ENCODE measurements at places on chromosomes 16 and 17. TPM values are rescaled to one million over a fixed set of nuclear protein-coding genes. Genes with fewer than 3 reads are reported as not detected.

Gene VWA3A
- polyA plus RNA-seq, result 2.5 TPM

Gene HNF1B
- 133 TPM for polyA plus RNA-seq

Gene PKMYT1
- polyA plus RNA-seq, result 19.2 TPM

Gene GJD3
- polyA plus RNA-seq, result not detected

Gene POLR2A
- 119 TPM for polyA plus RNA-seq

Gene GRAPL
- polyA plus RNA-seq, result 1.1 TPM

DNA sequence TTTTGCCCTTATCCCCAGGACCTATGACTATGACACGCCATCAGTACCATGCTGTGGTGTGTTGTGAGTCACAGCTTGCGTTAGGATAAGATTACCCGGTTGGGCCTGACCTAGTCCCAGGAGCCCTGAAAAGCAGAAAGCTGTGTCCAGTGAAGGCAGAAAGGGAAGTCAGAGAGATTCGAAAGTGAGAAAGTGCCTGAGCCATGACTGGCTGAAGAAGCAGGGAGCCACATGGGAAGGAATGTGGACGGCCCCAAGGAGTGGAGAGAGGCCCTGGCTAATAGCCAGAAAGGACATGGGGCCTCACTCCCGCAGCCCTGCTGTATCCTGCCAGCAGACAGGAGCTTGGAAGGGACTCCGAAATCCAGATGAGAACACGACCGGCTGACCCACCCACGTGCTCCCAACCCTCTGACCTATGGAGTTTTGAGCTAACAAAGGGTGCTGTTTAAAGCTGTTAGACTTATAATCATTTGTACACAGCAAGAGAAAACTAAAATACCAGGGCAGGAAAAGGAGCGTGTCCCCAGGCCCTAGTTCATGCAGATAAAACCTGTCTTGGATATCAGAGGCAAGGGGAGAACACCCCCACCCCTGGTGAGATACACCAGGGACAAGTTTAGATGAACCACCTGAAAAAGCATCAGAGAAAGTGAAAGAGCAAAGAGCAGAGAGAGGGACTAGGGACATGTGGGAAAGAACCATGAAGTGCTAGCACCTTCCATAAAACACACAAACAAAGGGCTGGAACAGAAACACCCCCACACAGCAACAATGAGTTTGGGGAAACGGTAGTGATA, 115.3 kb downstream of the SLC39A11 start:
- DNase-seq, result peak; percentile 22

- DNase-seq, result no peak
Observed at GRCh38 chr16:83619381-83620150, 188.2 kb upstream of the HSBP1 start.

GRCh38 chr17:50349243-50349600, 3.3 kb downstream of the XYLT2 start:
- no peak for DNase-seq

- no peak for DNase-seq
Observed at GRCh38 chr17:27541301-27542023, 85.2 kb downstream of the KSR1 start.

DNA sequence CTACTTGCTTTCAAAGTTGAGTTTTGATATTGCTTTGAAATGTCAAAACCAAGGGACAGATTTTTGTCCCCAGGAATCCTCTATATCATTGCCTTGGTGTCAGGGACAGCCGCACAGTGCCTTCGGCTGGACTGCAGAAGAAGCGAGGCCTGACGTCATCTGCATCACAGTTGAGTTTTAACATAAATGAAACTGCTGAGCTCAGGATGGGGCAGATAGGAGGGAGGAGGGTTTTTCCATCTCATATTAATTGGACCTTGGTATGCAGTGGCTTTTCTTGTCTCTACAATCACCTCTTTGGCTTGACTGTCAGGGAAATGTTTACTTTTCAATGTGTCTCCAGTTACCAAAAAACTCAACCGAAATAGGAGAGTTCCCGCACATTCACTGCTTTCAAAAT, 111.3 kb downstream of the AATF start:
- DNase-seq, result no peak

DNA sequence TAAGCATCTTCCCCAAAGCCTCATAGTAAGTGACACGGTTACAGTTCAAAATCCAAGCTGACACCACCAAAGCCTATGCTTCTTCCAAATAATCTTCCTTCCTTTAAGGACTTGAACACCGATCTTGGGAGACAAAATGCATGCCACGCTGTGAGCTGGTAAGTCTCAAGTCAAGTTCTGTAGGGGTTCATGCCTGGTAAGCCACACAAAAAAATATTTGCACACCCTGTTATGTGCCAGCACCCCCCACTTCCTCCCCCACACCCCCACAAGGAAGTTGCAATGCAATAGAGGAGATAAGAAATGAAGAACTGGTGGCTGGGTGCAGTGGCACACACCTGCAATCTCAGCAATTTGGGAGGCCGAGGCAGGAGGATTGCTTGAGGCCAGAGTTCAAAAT, 5.6 kb downstream of the NOG start:
- no peak for DNase-seq

- no peak for DNase-seq
Observed at GRCh38 chr16:88539652-88540345, 30.4 kb upstream of the ZC3H18 start.

GRCh38 chr17:45409659-45410076, 23.0 kb downstream of the ARHGAP27 start:
- no peak for DNase-seq

GRCh38 chr16:46885960-46886763, 2.0 kb downstream of the GPT2 start:
- DNase-seq, result no peak

DNA sequence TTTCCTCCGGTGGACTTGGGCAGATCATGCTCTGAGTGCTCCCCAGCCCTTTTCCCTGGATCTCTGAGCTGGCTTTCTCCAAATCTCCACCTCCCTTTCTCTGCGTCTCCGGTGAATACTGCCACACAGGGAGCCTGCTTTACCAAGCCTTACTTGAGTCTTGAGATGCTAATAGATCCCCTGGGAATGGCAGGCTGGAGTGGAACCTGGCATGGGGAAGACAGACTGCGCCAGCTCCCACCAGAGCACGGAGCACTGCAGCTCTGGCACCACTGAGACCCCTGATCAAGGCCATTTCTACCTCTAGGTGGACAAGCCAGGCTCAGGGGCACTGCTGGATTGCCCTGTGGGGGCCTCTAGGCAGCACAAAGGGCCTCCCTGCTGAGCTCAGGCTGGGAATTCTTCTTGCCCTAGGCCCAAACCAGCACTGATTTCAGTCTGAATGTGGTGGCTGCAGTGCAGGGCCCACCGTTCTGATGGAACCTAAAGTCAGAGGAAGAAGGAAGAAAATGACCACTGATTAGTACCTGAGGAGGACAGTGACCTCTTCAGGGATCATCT, 74.3 kb upstream of the CRHR1 start:
- no peak for DNase-seq

GRCh38 chr17:12619459-12620199, 46.1 kb upstream of the MYOCD start:
- no peak for DNase-seq

DNA sequence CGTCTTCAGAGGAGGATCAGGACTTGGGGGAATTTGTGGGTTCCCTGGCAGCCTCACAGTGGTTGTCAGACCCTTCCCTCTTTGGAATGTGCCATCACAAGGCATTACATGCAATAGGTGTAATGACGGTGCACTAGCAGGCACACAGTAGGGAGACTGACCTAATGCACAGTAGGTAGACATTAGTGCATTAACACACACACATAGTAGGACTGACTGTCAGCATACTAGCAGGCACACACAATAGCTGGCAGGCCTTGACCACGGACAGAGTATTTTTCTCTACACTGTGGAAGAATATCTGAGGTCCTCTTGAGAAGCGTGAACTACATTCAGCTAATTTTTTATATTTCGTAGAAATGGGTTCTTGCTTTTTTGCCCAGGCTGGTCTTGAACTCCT, 10.9 kb upstream of the UBALD2 start:
- DNase-seq, result no peak

GRCh38 chr16:66948134-66948836, 12.8 kb upstream of the CES3 start:
- no peak for DNase-seq

GRCh38 chr17:6611231-6611630, 29.3 kb downstream of the KIAA0753 start:
- DNase-seq, result no peak

GRCh38 chr16:25896411-25896810, 204.7 kb downstream of the HS3ST4 start:
- no peak for DNase-seq

DNA sequence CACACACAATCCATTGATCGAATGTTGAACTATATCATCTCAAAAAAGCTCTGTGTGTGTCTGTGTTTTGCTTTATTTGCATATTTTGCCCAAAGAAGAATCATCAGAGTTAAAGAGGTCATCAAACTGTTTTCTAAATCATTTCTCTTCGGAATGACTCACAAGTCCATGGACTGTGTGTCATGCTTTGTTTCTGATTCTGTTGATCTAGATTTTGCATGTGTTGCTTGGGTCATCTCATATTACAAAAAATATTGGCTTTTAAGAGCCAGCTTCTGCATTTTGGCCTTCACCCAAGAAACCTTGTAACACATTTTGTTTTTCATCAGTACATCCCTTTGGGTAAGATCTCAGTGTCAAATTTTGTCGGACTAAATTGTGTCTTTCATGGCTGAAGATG, 471.2 kb upstream of the HSBP1 start:
- no peak for DNase-seq

GRCh38 chr17:45852535-45853297, 8.0 kb downstream of the SPPL2C start:
- peak; percentile 49 for DNase-seq

DNA sequence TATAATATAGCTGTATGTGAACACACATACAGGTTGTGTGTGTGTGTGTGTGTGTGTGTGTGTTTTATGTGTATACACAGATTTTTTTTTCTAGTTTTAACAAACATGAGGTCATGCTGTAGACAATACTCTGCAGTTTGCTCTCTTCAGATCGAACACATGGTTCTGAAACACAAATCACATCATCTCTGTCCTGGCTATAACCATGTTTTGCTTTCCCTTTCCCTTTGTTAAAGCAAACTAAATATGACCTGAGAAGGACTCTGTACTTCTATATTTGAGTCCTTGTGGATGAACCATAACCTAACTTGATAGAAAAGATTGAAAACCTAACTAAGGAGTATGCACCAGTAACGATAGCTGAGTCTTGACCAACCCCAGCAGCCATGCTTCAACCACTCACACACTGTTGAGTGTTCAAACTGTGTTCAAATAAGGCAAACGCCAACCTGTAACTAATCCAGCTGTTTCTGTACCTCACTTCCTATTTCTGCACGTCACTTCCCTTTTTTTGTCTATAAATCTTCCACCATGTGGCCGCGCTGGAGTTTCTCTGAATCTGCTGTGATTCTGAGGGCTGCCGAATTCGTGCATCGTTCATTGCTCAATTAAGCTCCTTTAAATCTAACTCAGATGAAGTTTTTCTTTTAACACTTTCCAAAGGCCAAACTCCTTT, 303.8 kb downstream of the HS3ST3B1 start:
- DNase-seq, result no peak

GRCh38 chr16:85544016-85544415, 69.1 kb upstream of the GSE1 start:
- no peak for DNase-seq

DNA sequence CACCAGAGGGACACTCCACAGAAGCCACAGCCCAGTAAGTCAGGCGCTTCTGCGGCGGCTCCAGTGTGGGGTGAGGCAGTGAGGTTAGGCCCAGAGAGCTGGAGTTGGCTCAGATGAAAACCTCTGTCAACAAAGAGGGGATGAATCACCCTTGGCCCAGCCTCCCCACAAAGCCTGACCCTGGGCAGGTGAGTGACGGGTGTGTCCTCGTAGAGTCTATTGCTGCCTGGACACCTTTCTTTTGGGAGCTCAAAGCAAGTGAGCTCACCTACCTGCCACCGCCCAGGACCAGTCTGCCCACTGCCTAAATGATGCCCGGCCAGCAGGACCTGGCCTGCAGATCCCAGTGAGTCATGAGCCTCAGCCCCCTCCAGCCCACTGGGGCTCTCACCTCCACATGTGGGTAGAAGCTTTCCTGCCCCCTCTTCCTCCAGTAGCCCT, 24.9 kb upstream of the DBNDD1 start:
- no peak for DNase-seq

DNA sequence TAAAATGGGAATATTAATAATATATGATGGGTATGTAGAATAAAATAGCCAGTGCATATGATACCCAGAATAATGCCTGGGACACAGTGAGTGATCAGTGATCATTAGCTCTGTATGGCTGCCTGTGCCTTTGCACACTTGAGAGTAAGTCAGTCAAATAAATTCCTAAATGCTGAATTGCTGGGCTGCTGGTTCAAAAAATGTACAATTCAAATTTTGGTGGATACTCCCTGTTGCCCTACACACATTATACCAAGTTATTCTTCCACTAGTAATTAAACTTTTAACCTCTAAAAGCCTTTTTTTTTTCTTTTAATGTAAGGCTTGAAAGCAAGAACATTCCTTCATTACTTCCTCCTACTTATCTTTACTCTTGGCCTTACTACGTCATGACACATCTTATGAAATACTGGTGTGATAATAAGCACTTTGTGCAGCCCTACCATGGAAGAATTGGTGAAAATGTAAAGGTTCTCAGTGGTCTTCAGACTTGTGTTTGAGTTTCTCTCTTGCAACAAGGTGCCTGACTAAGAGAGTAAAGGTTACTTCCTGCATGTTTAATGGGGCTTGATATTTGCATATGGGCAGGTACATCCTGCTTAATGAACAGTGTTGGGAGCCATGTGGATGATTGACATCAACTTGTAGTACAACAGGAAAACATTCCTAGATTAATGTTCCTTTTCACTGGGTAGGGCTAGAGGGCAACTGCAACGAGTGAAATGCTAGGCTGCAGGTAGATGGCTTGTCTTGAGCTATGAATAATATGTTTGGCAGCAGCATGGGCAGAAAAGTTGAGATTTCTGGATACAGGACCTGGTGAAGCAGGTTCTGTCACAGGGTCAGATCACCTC, 84.3 kb downstream of the PRKCA start:
- DNase-seq, result peak; percentile 47

GRCh38 chr16:50500171-50500874, 47.9 kb upstream of the NKD1 start:
- no peak for DNase-seq

DNA sequence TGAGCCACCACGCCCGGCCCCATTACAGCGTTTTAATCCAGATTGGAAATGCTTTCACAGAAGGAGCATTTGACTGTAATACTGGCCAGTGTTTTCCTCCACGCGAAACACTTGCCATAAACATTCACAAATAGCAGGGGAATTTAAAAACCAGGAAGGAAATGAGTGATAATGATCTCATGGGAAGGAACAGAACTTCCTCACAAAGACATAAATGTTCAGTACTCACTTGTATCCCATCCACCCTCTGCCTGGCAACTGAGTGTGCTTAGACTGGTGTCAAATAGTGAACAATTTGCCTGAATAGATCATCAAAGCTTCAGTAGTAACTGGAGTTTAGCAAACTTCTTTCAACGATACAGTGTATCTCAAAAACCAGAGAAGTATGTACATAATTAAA, 54.1 kb downstream of the PSMD12 start:
- no peak for DNase-seq

Data from right renal pelvis (tissue), 4 donors.